CD4-positive, alpha-beta T cell treated with Interleukin-10 for 1 hour (primary cell): ENCODE measurements at places on chromosomes 4 and X.
A peak's percentile ranks its signal among the peaks of the same experiment; 100 is the strongest.

GRCh38 chrX:129939986-129940385, 34.0 kb downstream of the UTP14A start:
- no peak for DNase-seq

DNA sequence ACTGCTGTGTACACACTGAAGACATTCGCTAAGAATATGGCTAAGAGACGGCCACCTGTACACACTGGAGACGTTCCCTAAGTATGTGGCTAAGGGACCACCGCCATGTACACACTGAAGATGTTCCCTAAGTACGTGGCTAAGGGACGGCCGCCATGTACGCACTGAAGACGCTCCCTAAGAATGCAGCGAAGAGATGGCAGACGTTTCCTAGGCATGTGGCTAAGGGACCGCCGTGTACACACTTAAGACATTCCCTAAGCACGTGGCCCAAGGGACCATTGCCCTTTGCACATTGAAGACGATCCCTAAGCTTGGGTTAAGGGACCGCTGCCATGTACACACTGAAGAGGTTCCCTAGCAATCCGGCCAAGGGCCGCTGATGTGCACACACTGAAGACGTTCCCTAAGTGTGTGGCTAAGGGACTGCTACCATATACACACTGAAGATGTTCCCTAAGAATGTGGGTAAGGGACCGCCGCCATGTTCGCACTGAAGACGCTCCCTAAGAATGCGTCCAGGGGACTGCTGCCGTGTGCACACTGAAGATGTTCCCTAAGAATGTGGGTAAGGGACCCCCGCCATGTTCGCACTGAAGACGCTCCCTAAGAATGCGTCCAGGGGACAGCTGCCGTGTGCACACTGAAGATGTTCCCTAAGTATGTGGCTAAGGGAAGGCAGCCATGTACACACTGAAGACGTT, 36.7 kb downstream of the DHRSX start:
- no peak for DNase-seq

DNA sequence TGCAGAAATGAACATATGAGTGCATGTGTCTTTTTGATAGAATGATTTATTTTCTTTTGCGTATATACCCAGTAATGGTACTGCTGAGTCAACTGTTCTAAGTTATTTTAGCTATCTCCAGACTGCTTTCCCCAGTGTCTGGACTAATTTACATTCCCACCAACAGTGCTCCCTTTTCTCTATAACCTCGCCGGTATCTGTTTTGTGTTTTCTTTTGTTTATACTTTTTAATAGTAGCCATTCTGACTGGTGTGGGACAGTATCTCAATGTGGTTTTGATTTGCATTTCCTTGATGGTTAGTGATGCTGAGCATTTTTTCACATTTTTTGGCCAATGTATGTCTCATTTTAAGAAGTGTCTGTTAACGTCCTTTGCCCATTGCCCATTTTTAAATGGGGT, 218.6 kb upstream of the KCNIP4 start:
- no peak for DNase-seq

GRCh38 chrX:129040124-129040523, 483.2 kb downstream of the SMARCA1 start:
- no peak for DNase-seq

DNA sequence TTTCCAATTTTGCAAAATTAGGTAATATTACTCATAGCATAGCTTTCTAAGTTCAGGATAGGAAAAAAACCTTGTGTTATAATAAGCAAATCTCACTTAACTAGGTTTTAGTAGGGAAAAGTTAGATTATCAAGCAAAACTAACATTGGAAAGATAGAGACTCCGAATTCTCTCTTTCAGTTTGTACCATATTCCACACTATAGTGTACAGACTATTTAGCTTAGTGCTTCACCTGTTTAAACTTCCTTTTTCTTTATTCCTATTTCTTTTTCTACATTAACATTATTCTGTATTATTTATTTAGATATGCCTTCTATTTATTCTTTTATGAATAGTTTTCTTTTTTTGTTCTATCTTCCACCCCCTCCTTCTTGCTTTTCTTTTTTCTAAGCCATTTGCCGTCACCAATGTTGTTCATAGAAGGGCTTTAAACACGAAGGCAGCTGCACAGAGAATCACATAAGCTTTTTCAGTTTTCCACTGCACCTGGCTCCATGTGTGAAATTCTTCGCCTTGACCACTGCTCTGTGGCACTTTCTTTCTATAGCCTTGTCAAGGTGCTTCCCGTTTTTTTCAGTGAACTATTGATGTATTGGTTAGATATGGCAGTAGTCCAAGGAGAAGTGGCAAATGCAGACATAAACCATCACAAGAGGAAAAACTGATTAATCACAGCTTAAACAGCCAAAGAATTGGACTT, 8.5 kb downstream of the PCDH10 start:
- DNase-seq = no peak

- DNase-seq = peak; percentile 57
Measured at GRCh38 chr4:184475096-184475461, 729 bp upstream of the IRF2 start.
